ENCODE measurements at places on chromosomes 5 and 9. TPM values are rescaled to one million over a fixed set of nuclear protein-coding genes. Genes with fewer than 3 reads are reported as not detected.

PTGES2 gene
- 60.0 TPM for total RNA-seq

DNA sequence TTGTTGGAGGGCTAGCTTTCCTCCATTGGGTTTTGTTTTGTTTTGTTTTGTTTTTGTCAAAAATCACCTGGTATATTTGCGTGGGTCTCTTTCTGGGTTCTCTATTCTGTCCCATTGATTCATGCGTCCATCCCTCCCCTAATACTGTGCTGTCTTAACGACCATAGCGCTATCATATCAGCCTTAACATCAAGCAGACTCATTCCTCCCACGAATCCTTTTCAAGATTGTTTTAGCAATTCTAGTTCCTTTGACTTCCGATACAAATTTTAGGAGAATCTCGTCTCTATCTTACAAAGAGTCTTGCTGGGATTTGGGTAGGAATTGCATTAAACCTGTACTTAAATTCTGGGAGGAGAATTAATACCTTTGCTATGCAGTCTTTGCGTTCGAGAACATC, 31.1 kb upstream of the RNF130 start:
- DNase-seq = no peak
- no peak overlapping the region for H3K4me3 ChIP-seq
- no peaks in the 10 kb centered on the region for H3K36me3 ChIP-seq
- no peak overlapping the region for H3K27ac ChIP-seq
- no peaks in the 10 kb centered on the region for H3K27me3 ChIP-seq

DNA sequence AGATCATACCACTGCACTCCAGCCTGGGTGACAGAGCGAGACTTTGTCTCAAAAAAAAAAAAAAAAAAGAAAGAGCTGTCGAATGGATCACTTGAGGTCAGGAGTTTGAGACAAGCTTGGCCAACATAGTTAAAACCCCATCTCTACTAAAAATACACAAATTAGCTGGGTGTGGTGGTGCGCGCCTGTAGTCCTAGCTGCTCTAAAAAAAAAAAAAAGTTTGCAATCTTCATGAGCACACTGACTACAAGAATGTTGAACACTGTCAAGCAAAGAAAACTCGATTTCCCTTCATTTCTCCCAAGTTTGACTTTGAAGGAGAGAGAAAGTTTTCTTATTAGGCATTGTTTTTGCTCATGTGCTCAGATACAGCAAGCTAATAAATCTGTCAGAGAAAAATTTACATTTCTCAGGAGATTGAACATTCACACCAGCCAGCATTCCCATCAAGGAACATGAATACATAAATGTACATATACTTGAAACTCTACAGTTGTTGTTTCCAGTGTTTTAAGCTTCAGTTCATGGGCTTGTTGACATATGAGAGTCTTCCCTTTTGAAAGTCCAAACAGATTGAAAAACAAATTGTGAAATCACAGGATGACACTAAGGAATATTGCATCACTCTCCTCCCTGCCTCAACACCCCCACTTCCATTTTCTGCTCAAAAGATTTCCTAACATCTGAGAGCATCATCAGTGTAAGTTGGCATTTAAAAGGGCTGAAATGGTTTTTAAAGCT, 81.8 kb downstream of the ARRDC3 start:
- H3K4me3 ChIP-seq = no peak overlapping the region
- H3K27me3 ChIP-seq = no peaks in the 10 kb centered on the region
- no peak for DNase-seq
- no peaks in the 10 kb centered on the region for H3K4me1 ChIP-seq

- H3K4me1 ChIP-seq = no peaks in the 10 kb centered on the region
- peak; percentile 47 for DNase-seq
- H3K36me3 ChIP-seq = no peaks in the 10 kb centered on the region
- H3K27me3 ChIP-seq = no peaks in the 10 kb centered on the region
- no peak overlapping the region for H3K27ac ChIP-seq
These were observed 77.9 kb downstream of the SEMA4D start for GRCh38 chr9:89419978-89420394.

DNA sequence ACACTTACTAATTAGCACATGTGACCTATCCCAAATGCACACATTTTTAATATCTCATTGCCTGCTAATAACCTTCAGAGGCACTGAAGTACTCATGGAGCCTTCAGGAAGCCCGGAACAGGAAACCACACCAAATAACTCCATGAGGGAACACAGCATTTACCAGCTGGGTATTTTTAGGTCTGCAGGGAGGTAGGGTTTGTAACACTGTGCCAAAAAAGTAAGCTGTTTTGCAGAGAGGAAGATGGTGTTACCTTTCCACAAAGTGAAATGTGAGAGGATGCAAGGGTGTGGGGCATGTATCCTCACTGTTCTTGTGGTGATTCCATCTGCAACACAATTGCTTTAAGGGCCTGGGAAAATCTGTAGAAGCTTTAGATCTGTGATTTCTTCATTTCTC, 64.4 kb downstream of the NUDT12 start:
- no peaks in the 10 kb centered on the region for H3K4me1 ChIP-seq
- no peak overlapping the region for H3K27ac ChIP-seq
- no peak for DNase-seq
- H3K4me3 ChIP-seq = no peak overlapping the region
- H3K36me3 ChIP-seq = no peaks in the 10 kb centered on the region

GRCh38 chr5:148735301-148735835, 81.0 kb upstream of the HTR4 start:
- H3K36me3 ChIP-seq = no peaks in the 10 kb centered on the region
- peaks cover 31% of the 10 kb centered on the region for H3K4me1 ChIP-seq
- H3K27me3 ChIP-seq = no peaks in the 10 kb centered on the region
- H3K27ac ChIP-seq = no peak overlapping the region

PBX3 gene
- total RNA-seq = 90.6 TPM

- peak overlapping the region; percentile 91 for H3K4me3 ChIP-seq
- no peaks in the 10 kb centered on the region for H3K36me3 ChIP-seq
- H3K27ac ChIP-seq = peak overlapping the region; percentile 95
These were observed 2.2 kb downstream of the GAS1 start for GRCh38 chr9:86944796-86945727.

- H3K27me3 ChIP-seq = no peaks in the 10 kb centered on the region
These were observed 17.0 kb downstream of the CTSL start for GRCh38 chr9:87742813-87743428.

GRCh38 chr9:108961151-108961550, 27.0 kb downstream of the ABITRAM start:
- H3K4me1 ChIP-seq = no peaks in the 10 kb centered on the region
- DNase-seq = no peak
- H3K27ac ChIP-seq = no peak overlapping the region
- no peaks in the 10 kb centered on the region for H3K27me3 ChIP-seq
- H3K4me3 ChIP-seq = no peak overlapping the region

GRCh38 chr9:12813960-12814876, 39.4 kb downstream of the LURAP1L start:
- no peaks in the 10 kb centered on the region for H3K27me3 ChIP-seq
- H3K4me1 ChIP-seq = peaks cover 80% of the 10 kb centered on the region
- H3K27ac ChIP-seq = peak overlapping the region; percentile 85
- peak; percentile 87 for DNase-seq
- H3K36me3 ChIP-seq = no peaks in the 10 kb centered on the region

- peaks cover 35% of the 10 kb centered on the region for H3K4me1 ChIP-seq
- DNase-seq = peak; percentile 81
- H3K4me3 ChIP-seq = peak overlapping the region; percentile 61
- no peaks in the 10 kb centered on the region for H3K27me3 ChIP-seq
These were observed 4.4 kb downstream of the NSMF start for GRCh38 chr9:137454597-137455358.

GRCh38 chr5:58969795-58970194, 386.9 kb downstream of the RAB3C start:
- no peaks in the 10 kb centered on the region for H3K4me1 ChIP-seq
- H3K36me3 ChIP-seq = peaks cover 18% of the 10 kb centered on the region
- no peak overlapping the region for H3K4me3 ChIP-seq
- H3K27ac ChIP-seq = no peak overlapping the region
- no peak for DNase-seq
- H3K27me3 ChIP-seq = no peaks in the 10 kb centered on the region

GABRA1 gene
- total RNA-seq = not detected

- H3K4me1 ChIP-seq = no peaks in the 10 kb centered on the region
- peak; percentile 48 for DNase-seq
- no peaks in the 10 kb centered on the region for H3K36me3 ChIP-seq
- H3K27ac ChIP-seq = no peak overlapping the region
- no peaks in the 10 kb centered on the region for H3K27me3 ChIP-seq
These were observed 34.5 kb upstream of the TCF7 start for GRCh38 chr5:134079748-134080581.

GRCh38 chr5:62661126-62661525, 82.5 kb downstream of the LRRC70 start:
- H3K4me1 ChIP-seq = no peaks in the 10 kb centered on the region
- H3K36me3 ChIP-seq = no peaks in the 10 kb centered on the region
- H3K27ac ChIP-seq = no peak overlapping the region
- H3K4me3 ChIP-seq = no peak overlapping the region
- no peak for DNase-seq

GRCh38 chr9:94757158-94757557, 30.7 kb downstream of the AOPEP start:
- no peaks in the 10 kb centered on the region for H3K27me3 ChIP-seq
- H3K27ac ChIP-seq = no peak overlapping the region
- no peak overlapping the region for H3K4me3 ChIP-seq
- DNase-seq = no peak
- no peaks in the 10 kb centered on the region for H3K4me1 ChIP-seq

PAPPA gene
- total RNA-seq = 4.3 TPM

DNA sequence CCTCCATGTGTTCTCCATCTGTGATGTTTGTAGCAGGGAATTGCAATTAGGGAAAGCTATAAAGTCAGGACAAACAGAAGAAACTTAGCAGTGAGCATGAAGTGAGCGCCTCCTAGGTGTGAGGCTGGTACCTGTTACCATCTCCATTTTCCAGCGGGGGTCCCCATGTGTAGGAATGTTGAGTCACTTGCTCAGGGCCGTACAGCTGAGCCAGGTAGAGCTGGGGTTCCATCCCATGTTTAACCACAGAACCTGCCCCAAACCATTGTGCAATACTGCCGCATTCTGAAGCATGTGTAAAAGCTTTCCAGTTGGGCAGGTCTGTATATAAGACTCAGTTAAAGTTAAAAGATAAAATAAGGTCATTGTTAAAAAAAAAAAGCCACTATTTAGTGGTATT, 62.7 kb downstream of the NDFIP1 start:
- H3K36me3 ChIP-seq = no peaks in the 10 kb centered on the region
- H3K4me1 ChIP-seq = no peaks in the 10 kb centered on the region
- H3K27me3 ChIP-seq = no peaks in the 10 kb centered on the region
- H3K4me3 ChIP-seq = no peak overlapping the region
- no peak for DNase-seq

GRCh38 chr9:33517373-33517772, 6.7 kb upstream of the ANKRD18B start:
- no peak for DNase-seq

GRIN1 gene
- total RNA-seq = 1.1 TPM

GRCh38 chr5:87705876-87706275, 293.1 kb upstream of the CCNH start:
- no peak overlapping the region for H3K27ac ChIP-seq
- no peak overlapping the region for H3K4me3 ChIP-seq
- H3K36me3 ChIP-seq = no peaks in the 10 kb centered on the region
- no peak for DNase-seq

SLC6A7 gene
- not detected for total RNA-seq

DNA sequence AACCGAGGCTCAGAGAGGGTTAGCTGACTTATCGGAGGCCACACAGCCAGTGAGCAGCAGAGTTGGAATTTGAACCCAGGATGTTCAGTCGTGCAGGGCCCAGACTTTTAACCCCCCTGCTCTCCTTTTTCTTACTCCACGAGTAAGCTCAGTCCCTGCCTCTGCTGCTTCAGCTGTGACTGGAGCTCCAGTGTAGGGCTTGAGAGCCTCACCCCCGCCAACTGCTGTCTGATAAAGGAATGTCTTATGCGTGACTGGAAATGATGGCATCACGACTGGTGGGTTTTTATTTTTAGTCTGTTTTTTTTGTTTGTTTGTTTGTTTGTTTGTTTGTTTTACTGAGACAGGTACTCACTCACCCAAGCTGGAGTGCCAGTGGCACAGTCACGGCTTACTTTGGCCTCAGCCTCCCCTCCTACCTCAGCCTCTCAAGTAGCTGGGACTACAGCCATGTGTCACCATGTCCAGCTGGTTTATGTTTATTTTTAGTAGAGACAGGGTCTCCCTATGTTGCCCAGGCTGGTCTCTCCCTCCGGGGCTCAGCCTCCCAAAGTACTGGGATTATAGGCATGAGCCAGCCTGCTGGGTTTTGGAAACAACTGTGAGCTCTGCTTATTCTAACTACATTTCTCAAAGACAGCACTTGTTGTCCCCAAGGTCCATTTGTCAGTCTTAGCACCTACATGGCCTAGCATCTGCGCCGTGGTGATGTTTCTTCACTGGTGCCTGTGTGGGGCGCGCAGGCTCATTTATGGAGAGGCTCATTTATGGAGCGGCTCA, 52.5 kb upstream of the NCS1 start:
- peak overlapping the region; percentile 88 for H3K27ac ChIP-seq
- H3K36me3 ChIP-seq = no peaks in the 10 kb centered on the region
- H3K4me1 ChIP-seq = no peaks in the 10 kb centered on the region
- H3K27me3 ChIP-seq = no peaks in the 10 kb centered on the region
- H3K4me3 ChIP-seq = no peak overlapping the region

EQTN gene
- not detected for total RNA-seq

GRCh38 chr9:86128235-86128822, 29.0 kb upstream of the GOLM1 start:
- no peaks in the 10 kb centered on the region for H3K27me3 ChIP-seq
- no peak for DNase-seq
- no peaks in the 10 kb centered on the region for H3K36me3 ChIP-seq

AGXT2 gene
- total RNA-seq = not detected

DNA sequence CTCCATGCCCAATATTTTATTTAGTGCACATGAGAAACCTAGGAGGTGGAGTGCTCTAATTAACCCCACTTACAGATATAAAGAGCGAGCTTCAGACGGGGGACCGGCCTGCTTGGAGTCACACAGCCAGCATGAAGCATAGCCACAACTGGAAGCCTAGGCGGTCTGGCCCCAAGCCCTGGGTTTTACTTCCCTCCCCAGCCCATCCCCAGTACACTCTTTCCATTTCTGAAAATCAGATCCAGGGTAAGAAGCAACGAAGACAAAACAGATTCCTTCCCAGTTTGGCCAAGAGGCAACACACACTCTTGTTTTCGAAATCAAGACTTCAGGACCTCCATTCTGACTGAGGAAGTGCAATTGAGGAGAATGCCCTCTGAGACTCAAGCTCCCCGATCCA, 27.1 kb downstream of the KCNMB1 start:
- H3K36me3 ChIP-seq = no peaks in the 10 kb centered on the region
- DNase-seq = peak; percentile 82
- H3K4me3 ChIP-seq = no peak overlapping the region
- H3K4me1 ChIP-seq = peaks cover 42% of the 10 kb centered on the region

PCBD2 gene
- 7.8 TPM for total RNA-seq

DNA sequence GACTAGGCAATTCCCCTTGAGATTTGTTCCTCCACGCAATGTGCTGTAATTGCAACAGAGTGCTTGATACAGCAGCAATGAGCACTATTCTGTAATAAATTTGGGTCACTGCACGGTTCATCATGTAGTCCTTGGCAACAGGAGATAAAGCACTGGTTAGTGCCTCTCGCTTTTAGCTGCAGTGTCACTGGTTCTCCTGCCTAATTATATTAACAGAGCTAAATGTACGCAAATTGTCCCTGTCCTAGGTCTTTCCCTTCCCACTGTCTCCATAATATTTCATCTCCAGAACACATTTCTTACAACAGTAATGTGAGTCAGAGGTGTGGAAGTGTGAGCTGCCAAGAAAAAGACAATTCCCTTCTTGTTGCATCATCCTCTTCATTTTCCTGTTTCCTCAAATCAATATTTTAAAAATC, 553.1 kb downstream of the ZNF608 start:
- no peak for DNase-seq
- no peak overlapping the region for H3K27ac ChIP-seq
- H3K36me3 ChIP-seq = no peaks in the 10 kb centered on the region
- H3K4me3 ChIP-seq = no peak overlapping the region

DCP2 gene
- 21.3 TPM for total RNA-seq
